Iris pigment epithelial cell (primary cell): ENCODE measurements at places on chromosomes 5 and 9.
A peak's percentile ranks its signal among the peaks of the same experiment; 100 is the strongest.

DNA sequence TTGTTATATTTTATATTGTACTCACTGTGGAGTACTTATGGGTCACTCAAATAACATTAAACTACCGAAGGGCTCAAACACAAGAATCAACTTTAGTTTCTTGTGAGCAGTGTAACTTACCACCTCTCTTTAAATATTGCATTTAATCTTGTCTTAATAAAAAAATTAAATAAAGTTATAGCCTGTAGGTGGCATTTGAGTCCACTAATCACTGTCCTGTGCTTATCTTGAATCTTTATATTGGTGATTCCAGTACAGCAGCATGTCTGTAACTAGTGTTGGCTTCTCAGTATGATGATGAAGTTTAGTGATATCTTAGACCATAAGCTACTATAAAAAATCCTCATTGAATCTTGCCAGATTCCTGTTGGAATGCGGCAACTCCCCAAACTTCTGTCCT, 313.8 kb downstream of the FAM170A start:
- peak; percentile 35 for DNase-seq

DNA sequence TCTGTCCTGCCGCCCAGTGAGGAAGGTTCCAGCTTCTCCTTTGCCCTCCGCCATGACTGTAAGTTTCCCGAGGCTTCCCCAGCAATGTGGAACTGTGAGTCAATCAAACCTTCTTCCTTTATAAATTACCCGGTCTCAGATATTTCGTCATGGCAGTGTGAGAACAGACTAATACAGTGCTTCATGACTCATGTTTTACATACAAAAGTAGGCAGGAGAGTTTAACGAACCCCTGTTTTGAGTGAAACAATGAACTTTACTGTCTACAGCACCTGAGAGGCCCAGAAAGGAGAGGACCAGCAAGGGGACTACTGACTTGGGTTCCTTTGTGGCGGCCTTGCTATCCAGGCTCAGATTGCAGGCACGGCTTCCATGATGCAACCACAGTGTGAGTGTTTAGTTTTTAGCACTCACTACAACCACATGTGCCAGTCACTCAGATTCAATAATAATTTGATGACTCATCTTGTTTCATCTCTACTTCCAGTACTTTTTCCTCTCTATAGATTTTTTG, 139.1 kb upstream of the CLINT1 start:
- peak; percentile 77 for DNase-seq

DNA sequence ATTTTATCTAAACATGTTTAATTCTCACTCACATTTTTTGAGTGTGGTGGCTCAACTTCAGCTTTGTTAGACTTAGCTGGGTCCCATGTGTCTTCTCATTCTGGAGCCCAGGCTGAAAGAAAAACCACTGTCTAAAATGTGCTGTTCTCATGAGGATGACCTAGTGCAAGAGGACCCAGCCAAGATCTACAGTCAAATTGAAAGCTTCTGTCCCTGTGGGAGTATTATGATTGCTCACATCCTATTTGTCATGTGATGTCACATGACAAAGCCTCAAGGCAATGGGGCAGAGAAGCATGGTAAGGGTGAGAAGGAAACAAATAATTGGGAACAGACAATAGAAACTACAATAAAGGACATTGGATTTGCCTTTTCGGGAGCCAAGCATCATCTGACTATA, 113.4 kb upstream of the ASTN2 start:
- no peak for DNase-seq

DNA sequence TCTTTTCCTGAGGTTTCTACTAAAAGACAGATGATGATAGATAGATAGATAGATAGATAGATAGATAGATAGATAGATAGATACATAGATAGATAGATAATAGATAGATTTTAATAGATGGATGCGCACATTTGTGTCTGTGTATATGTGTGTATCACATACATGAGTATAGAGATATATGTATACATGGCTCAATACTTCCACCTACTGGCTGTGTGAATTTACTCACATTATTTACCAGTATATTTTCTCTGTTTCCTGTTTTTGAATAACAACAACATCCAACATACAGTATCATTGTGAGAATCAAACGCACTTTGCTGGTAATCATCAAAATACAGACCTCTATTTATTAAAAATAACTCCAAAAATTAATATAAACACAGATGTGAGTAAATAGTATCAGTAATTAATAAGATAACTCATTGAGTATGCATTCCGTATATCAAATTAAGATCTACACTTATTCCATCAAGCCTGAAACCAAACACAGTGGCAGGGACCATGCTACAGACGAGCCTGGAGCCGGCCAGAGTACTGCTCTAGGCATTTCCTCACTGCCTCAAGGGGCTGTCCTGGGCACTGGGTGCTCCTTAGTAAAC, 338.0 kb downstream of the SEMA5A start:
- peak; percentile 57 for DNase-seq

- DNase-seq: no peak
Measured at GRCh38 chr5:67435032-67435431, 238.4 kb upstream of the CD180 start.

- DNase-seq: no peak
Measured at GRCh38 chr5:36682499-36682898, 76.1 kb downstream of the SLC1A3 start.

- peak; percentile 52 for DNase-seq
Measured at GRCh38 chr9:88418715-88419540, 30.7 kb downstream of the SPIN1 start.

DNA sequence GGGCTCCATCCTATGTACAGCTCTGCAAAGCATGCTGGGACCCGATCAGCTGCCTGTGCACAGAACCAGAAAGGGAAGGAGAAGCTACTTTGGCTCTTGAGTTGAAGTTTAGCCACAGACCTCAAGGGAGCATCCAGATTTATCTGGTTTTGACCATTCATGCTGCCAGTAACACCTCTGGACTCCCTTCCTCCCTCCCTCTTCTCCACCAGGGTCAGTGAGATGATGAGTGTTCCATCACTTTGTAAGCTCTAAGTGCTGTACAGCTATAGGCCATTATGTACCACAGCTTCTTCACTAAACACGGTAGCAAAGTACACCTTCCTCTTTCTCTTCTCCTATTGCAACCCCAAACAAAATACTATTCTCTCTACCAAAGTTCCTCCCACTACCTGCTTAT, 77.9 kb downstream of the GLIS3 start:
- no peak for DNase-seq

DNA sequence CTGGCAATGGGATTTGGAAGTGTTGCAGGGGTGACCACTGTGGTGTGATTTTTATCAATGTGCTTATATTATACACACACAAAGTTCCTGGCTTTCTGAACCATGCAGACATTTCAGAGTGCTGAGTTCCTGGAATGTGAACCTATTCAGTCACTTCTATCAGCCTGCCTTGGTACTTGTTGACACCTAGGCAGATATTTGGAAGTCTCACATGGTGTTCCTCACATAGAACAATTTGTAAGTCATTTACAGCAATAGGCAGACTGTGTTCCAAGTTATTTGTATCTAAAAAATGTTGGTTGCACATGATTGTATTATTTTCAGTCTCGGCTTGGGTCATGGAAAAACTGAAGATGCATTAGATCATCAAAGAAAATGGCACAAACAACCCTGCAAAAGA, 182.2 kb downstream of the SREK1 start:
- DNase-seq: no peak

- DNase-seq: no peak
Measured at GRCh38 chr5:120882038-120882775, 418.1 kb downstream of the PRR16 start.

- no peak for DNase-seq
Measured at GRCh38 chr5:9202636-9203035, 343.2 kb downstream of the SEMA5A start.

DNA sequence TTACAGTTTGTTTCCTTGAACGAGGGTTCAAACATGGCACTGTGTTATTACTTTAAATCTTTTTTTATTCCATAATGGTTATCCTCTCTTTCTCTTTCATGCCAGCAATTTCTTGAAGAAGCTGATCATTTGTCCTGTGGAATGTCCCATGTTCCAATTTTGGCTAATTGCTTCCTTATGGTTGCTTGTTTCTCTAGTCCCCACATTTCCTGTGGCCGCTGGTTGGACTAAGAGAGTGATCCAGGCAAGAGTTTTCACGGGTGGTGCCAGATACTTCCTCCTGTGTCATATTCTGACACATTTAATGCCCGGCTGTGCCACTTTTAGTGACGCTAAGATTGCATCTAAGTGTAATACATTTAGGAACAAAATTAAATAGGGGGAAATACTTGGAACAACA, 83.8 kb upstream of the FAM169A start:
- DNase-seq: no peak

- DNase-seq: no peak
Measured at GRCh38 chr5:18987101-18987500, 1000.9 kb downstream of the CDH18 start.

DNA sequence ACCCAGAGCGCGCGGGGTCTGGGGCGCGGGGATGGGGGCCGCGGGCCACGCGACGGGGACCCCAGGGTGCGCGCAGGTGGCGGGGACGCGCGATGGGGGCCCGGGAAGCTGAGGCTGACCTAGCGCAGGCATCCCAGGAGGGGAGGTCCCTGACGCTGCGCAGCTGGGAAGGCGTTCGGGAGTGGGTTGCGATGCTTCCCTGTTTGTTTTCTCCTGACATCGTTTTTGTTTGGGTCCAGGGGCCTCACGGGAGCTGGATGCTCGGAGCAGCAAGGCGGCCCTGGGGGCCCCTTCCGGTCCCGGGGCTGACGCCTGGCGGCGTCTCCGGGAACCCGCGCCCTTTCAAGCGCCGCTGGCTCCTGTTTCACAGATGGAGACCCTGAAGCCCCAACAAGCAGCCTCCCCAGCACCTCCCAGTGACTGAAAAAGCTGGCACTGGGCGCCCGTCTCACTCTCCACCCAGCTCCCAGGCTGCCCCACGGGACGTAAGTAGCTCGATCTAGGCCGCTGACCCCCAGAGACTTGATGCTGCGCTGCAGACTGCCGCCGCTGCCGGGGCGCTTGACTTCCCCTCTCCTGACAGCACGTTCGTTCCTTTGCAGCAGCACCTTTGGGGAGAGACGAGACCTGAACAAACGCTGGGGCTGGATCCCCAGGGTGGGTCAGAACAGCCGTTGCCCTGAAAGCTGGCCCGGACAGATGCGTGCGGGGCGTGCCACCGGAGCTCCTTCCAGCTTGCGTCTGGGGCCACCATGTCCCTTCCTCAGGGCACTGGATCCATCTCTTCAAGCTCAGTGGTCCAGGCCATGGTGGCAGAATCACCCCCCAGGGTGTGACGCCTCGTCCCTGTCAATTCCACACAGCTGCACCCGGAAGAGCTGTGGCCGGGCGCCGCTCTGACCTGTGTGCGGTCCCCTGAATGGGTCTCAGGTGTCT, 593 bp downstream of the BRD3OS start:
- peak; percentile 59 for DNase-seq

DNA sequence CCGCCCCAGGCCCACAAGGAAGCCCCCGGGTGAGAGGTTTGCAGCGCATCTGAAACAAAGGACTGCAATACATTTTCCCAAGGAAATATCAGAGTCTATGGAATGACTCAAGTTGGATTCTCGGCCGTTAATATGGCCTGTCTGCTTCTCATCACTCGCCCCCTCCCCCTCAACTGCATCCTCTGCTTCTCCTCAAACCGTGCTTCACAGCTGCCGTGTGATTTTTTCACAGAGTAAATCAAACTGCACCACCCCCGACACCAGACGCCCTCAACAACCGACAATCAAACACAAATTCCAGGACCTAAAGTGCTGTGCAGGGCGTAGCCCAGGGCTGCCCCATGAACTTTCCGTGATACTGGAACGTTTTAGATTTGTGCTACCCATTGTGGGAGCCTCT, 176.9 kb downstream of the ROR2 start:
- no peak for DNase-seq

DNA sequence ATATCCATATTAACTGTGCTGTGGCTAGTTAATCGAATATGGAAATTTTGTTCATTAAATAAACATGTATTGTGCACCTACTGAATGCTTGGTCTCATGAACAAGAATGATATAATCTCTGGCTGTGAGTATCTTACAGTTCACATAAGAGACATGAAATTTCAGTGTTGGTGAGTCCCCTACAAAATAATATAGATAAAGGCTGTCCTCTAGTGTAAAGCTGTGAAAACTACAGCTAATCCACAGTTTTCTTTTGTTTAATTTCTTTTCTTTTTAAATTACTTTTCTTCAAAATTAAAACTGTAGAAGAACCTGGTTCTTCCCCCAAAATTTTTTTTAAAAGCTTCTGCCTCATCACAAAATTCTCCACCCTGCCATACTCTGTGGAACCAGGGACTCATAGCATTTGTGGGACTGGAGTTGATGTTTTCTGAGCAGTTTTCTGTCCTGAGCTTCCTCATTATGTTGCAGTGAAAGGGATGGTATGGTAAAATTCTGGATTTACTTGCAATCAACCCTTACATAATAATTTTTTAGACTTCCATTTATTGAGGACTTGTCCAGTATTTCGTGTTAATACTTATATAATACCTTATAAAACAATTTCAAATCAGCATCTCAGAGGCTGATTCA, 135.0 kb downstream of the STK32A start:
- DNase-seq: peak; percentile 20

- no peak for DNase-seq
Measured at GRCh38 chr5:15579193-15579990, 79.4 kb downstream of the FBXL7 start.

GRCh38 chr9:95030344-95030743, 287.2 kb downstream of the FANCC start:
- DNase-seq: no peak

DNA sequence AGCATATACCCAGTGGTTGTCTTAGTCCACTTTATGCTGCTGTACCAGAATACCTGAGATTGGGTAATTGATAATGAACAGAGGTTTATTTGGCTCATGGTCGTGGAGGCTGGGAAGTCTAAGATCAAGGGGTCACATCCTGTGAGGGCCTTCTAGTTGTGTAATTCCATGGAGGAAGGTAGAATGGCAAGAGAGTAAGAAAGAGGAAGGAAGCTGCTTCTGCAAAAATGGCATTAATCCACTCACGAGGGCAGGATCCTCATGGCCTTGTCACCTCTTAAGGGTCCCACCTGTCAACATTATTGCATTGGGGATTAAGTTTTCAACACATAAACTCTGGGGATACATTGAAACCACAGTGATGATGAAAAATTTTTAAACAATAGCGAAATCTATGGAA, 17.0 kb downstream of the BTNL8 start:
- no peak for DNase-seq

- DNase-seq: peak; percentile 31
Measured at GRCh38 chr5:17802256-17802655, 168.0 kb downstream of the TAF11L14 start.

DNA sequence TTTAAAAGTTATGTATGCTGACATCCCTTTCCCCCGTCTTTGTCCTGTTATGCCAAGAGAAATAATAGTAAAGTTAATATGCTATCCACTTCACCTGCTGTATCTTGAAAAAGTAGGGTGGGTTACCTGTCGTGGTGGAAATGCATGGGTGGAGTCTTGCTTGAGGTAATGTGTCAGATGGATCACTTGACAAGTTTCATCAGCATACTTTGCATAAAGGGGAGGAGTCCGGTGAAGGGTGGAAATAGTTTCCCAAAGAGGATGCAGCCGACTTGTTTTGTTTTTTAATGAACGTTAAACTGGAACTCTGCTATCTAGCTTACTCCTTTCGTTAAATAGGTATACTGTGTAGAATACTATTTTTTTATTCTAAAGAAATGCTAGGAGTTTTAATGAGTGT, 9.0 kb upstream of the DMRT3 start:
- DNase-seq: no peak

- no peak for DNase-seq
Measured at GRCh38 chr5:142495531-142495930, 170.7 kb upstream of the SPRY4 start.

GRCh38 chr9:93823245-93824072, 131.7 kb downstream of the BARX1 start:
- no peak for DNase-seq
